ENCODE measurements at places on chromosomes 1 and 21.
A peak's percentile ranks its signal among the peaks of the same experiment; 100 is the strongest.

DNA sequence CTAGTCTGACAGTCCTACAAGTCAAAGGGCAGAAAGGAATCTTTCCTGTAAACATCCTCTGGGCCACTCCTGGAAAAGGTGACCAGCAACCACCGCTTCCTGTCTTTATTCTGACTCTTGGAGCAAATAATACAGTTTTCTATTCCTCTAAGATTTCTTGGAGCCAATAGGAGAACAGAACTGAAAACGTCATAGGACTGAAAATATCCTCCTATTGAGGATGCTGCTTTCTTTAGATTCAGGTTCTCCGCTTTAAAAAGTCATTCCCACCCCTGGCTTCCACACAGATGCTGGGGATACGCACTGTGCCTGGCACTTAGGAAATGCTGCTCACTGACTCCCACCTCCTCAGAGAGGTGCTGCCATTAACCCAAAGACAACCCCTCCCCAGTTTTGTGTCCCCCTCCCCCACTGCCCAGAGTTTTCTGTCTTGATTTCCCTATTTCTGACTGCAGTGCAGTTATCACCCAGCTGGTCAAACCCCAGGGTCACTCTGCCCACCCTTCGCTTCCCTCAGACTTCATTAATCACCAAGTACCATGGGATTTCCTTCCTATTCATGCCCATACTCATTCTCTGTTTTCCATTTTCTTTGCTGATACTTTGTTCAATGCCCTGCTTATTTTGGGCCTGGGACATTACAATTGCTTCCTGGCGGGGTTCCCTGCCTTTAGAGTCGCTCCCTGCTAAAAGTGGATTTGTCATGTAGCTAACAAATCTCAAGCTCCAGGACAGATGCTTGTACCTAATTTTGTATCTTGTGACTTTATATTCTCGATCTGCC lies 82.1 kb upstream of the ARHGAP29 start:
- DNase-seq: no peak

- no peak for DNase-seq
These were observed 125.0 kb downstream of the AKT3 start for GRCh38 chr1:243725075-243725474.

DNA sequence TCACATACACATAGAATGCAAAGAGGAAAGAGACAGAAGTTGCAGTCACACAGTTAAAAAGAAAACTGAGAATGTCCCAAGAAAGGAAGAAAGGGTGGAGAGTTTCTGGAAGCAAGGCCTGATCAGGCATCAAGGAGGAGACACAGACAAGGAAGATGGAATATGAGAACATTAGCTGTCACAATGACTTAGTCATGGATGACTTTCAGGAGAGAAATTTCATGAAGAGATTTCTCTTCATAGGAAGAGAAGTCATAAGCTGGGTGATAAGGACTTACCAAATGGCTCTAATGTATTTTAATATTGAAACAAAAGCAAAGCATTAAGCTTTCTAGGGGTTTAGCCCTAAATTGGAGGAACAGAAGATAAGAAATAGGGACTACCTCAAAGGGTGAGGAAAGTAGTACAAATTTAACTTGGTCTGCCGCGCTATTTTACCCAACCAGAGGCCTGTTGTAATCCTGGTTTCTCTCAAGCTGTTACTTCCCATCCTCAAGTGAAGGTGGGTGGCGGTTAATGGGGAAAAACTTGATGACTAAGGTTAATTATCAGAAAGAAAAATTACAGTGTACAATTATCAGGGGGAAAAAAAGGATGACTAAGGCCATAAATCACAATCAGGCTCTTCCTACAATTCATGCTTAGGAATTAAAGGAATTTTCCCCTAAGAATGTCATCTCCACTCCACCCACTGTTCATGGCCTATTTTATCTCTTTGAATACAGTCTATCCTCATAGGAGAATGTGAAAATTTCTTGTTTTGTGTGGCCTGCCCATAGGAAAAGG lies 93.9 kb upstream of the ADGRL2 start:
- no peak for DNase-seq

DNA sequence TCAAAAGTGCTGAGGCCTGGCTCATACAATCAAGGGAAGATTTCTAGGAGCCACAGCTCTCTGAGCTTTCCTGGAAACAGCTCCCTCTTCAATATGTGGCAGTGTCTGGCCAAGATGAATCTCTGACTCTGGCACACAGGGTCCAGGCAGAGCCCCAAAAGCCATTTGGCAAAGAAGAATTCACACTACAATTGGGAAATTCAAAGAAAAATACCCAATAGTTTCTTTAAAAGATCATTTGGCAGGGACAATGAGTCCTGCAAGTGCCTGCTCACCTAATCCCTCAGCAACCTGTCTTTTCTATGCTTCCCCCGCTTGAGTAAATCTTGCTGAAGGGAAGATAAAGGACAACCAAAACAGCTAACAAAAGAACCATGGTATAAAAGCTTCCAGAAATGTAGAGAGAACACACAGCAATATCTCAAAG lies 124.6 kb downstream of the TGFBR3 start:
- no peak for DNase-seq

- DNase-seq: no peak
These were observed 68.8 kb upstream of the RGS1 start for GRCh38 chr1:192506741-192507155.

- DNase-seq: no peak
These were observed 138.0 kb downstream of the RERE start for GRCh38 chr1:8679395-8679800.

DNA sequence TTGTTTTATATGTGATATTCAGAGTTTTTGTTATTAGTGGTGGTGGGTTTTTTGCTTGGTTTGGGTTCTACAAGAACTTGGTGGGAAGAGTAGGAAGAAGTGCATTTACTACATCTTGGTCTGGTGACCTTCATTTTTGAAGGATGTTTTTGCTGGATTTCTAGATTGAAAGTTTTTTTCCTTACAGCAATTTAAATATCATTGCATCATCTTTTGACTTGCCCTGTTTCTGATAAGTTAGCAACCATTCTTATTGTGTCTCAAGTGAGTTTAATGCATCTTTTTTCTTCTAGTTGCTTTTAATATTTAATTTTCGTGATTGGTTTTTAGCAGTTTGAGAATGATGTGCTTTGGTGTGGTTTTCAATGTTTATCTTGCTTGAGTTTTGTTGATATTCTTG lies 447.7 kb downstream of the DISC1 start:
- no peak for DNase-seq

GRCh38 chr1:208929575-208929974 lies 653.9 kb upstream of the CAMK1G start:
- DNase-seq: no peak

GRCh38 chr1:154746622-154747299 lies 123.3 kb downstream of the KCNN3 start:
- no peak for DNase-seq

GRCh38 chr1:222037720-222038119 lies 295.8 kb upstream of the DUSP10 start:
- no peak for DNase-seq

GRCh38 chr1:81679942-81680341 lies 120.8 kb upstream of the ADGRL2 start:
- DNase-seq: no peak

GRCh38 chr21:38241029-38241740 lies 15.6 kb upstream of the KCNJ15 start:
- no peak for DNase-seq

- DNase-seq: no peak
These were observed 7.9 kb downstream of the PANK4 start for GRCh38 chr1:2518528-2518927.

- DNase-seq: no peak
These were observed 4.9 kb downstream of the SLC5A9 start for GRCh38 chr1:48227165-48228013.

- no peak for DNase-seq
These were observed 53.9 kb upstream of the ZC3H12A start for GRCh38 chr1:37420456-37420855.

DNA sequence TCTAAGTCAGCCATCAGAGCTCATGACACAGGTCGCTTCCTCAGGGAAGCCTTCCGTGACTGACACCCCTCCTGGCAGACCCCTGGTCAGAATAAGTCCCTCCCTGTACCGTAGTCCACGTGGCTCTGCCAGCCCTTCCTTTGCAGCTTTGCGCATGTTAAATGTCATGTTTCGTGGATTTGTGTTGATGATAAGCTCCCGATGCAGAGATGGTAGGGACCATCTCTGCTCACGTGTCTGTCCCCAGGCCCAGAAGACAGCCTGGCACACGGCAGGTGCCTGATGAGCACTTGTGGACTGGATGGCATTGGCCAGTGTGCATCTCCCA lies 75.9 kb downstream of the DHRS3 start:
- no peak for DNase-seq

DNA sequence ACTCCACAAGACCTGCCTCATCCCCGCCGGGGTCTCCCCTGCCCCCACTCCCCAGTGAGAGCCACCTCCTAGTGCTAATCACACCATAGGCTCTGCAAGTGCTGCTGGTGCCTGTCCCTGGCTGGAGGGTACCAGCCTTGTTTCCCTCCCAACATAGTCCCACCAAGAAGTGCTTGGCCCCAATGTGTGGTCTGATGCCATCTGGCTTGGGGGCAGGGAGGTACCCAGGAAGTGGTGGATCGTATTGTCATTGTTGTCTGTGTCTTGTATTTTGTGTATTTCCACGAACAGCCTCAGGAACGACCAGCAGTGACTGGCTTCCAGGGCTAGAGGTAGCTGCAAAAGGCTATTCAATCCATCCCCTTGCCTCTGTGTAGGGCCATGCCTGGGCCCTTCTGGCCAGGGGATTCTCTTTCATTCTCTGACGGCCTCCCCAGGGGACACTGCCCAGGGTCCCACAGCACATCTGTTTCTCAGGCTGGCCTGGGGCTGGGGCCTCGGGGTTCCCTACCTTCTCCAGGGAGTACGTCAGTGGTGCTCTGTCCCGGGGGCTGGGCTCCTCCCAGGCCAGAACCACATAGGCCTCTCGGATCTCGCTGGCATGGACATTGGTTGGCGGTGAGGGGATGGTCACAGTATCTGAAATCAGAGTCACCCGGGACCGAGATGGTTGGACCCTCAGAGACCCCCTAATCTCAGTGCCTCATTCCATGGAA lies 22.8 kb downstream of the MYOM3 start:
- DNase-seq: peak; percentile 26

DNA sequence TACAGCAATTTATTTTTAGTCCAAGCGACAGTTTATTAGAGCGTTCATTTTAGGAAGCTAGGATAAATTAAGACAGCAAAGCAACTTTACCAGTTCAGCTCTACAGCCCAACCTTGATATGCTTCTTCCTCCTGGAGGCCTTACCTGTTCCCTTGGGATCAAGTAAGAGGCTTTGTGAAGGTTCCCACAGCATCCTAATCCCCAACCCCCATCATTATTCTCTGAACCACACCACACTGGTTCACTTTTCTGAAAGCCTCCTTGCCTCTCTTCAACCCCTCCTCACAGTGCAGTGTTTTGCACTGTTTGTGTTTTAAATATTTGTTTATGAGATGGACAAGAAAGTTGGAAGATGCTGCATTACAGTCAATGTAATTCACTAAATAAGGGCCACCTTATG lies 126.3 kb upstream of the CXADR start:
- DNase-seq: no peak

DNA sequence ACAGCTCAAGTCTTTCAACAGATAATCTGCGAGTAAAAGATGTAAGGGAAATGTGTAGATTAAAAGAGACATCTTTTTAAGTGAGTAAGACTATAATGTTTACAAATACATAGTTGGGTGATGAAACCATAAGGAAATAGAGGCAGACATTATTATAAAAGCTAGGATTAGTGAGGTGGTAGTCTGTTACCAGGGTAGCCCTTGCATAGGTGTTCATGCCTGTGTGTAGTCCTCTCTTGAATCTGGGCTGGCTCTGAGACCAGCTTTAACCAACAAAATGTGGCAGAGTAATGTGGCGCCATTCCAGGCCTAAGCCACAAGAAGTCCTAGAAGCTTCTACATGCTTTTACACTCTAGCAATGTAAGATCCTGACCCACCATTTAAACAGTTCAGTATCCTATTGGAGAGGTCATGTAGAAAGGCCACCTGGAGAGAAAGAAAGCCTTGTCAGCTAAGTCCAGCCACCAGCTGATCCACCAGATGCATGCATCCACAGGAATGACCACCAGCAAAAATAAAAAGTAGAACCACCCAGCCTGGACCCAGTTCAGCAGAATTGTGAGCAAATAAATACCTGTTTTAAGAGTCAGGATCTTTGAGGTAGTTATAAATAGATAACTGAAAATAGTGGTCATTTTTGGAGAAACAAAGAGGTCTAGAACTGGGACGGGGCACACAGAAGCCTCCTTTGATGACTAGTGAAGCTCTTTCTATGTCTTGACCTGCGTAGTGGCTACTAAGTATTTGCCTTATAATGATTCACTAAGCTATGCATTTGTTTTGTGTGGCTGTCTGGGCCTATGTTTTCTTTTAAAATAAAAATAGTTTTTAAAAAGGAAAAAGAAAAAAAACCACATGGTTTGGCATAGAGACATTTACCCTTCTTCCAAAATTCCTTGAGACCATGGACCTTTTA lies 8.1 kb downstream of the NIBAN1 start:
- no peak for DNase-seq

- DNase-seq: no peak
These were observed 120.1 kb downstream of the BACH1 start for GRCh38 chr21:29418813-29419212.

DNA sequence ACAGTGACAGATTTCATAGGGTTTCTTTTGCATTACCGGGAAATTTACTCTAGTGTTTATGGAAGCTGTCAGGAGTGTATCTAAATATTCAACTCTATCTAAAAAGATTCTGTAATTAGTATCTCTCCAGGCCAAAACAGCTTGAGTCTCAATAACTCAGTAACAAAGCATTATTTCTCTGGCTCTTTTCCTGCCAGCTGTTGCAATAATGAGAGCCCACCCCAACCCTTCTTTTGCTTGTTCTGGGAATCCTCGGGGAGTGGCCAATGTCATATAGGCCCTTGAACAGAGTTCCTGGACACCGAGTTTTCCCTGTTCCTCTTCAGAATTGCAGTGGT lies 120.1 kb upstream of the SGIP1 start:
- no peak for DNase-seq

- DNase-seq: no peak
These were observed 507.2 kb upstream of the PBX1 start for GRCh38 chr1:164051782-164052181.

- DNase-seq: no peak
These were observed 101.6 kb downstream of the TLR5 start for GRCh38 chr1:223041481-223041880.

DNA sequence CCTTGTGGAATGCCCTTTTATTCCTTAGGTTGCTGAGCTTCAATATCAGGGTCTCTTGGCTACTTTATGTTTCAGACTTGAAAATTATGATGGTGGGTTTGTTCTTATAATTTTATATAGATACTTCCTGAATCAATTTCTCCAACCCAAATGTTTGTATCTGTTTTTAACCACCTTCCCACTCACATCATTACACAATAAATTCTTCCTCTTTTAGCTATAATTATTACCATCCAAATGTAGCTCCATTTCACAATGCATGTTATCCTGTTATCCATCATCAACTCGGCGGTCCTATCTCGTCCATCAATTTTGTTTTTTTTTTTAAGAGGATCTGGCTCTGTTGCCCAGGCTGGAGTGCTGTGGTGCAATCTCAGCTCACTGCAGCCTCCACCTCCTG lies 357.6 kb upstream of the ZP4 start:
- no peak for DNase-seq

- DNase-seq: no peak
These were observed 129.3 kb upstream of the GJB5 start for GRCh38 chr1:34625521-34626015.

GRCh38 chr1:246534114-246534513 lies 27.0 kb upstream of the SMYD3 start:
- DNase-seq: no peak

Data from Peyer's patch (tissue), 4 donors.